Tongue (tissue), 3 donors: ENCODE measurements at places on chromosomes 4 and X. TPM values are rescaled to one million over a fixed set of nuclear protein-coding genes. Genes with fewer than 3 reads are reported as not detected.
A peak's percentile ranks its signal among the peaks of the same experiment; 100 is the strongest.

Gene CCNB3
- total RNA-seq, result 10.9 TPM

Gene CT45A9
- total RNA-seq, result not detected

Gene TMPRSS11B
- 84.9 TPM for total RNA-seq

Gene SLC6A14
- 3.2 TPM for total RNA-seq

Gene CENPI
- 11.2 TPM for total RNA-seq

Gene AADAT
- 7.3 TPM for total RNA-seq

Gene TSPYL2
- 16.2 TPM for total RNA-seq

DNA sequence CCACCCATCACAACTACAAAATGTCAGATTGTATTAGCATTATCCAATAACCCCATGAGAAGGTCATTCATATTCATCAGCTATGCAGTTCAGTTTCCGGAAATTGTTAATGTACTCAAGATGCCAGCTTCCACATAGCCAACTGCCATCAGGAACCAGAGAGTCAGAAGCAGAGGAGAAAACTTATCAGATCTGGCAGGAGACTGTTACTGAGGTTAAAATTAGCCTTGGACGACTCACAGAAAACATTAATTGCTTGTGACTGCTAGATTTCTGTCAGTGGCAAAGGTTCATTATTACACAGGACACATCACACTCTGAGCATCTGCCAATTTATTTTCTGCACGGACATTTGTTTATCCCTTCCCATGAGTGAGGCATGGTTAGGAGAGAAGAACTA is 352.8 kb downstream of the DHRSX start:
- peak; percentile 9 for DNase-seq

GRCh38 chr4:125639182-125639621 is 324.4 kb downstream of the FAT4 start:
- DNase-seq, result peak; percentile 6

DNA sequence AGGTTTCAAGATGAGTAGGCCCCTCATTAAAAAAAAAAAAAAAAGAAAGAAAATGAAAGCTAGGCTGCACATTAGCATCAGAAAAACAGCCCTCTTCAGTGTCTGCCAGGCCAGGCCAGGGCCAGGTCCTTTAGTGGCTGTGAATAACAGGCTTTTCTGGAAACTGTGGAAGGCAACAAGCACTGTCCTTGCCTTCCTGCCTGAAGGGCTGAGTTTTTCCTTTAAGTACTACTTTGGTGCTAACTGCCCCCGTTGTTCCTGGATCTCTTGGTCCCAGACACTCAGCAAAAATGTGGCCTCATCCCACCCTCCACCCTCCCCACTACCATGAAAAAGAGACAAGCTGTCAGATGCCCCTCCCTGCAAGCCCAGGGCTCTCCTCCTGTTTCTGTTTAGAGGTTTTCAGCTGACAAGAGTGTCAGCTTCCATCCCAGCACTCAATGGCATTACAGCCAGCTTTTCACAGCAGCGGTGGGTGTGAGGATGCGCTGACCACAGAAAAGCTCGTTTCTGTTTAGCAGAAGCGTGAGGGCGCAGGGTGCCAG is 174.2 kb downstream of the NHS start:
- peak; percentile 45 for DNase-seq

GRCh38 chrX:17537723-17538243 is 162.8 kb downstream of the NHS start:
- DNase-seq, result no peak

GRCh38 chr4:158496030-158496741 is 25.5 kb upstream of the RXFP1 start:
- DNase-seq, result peak; percentile 12

GRCh38 chrX:129953334-129953648 is 29.1 kb upstream of the BCORL1 start:
- no peak for DNase-seq

- DNase-seq, result no peak
These were observed 20.3 kb downstream of the TEC start for GRCh38 chr4:48249378-48249777.

DNA sequence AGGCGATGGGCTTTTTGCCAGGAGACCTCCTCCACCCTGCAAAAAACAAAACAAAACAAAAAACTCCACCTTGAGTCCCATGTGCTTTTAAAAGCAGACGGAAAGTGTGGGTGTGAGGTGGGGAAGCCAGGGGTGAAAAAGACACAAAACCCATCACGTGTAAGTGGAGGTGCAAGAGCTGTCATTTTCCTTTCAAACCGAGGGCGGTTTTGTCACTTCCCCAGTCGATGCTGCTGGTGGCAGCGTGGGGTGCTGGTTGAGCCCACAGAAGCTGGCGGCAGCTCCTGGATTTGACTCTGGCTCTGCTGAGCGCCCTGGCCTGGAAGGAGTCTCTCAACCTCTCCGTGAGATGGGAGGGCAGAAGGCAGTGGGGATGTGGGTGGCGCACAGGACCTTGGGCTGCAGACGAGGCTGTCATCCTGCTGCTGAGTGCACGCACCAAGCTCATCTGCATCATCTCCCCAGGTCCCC is 110.0 kb downstream of the PSAPL1 start:
- no peak for DNase-seq

- no peak for DNase-seq
These were observed 148.4 kb upstream of the SFRP2 start for GRCh38 chr4:153937289-153937688.

DNA sequence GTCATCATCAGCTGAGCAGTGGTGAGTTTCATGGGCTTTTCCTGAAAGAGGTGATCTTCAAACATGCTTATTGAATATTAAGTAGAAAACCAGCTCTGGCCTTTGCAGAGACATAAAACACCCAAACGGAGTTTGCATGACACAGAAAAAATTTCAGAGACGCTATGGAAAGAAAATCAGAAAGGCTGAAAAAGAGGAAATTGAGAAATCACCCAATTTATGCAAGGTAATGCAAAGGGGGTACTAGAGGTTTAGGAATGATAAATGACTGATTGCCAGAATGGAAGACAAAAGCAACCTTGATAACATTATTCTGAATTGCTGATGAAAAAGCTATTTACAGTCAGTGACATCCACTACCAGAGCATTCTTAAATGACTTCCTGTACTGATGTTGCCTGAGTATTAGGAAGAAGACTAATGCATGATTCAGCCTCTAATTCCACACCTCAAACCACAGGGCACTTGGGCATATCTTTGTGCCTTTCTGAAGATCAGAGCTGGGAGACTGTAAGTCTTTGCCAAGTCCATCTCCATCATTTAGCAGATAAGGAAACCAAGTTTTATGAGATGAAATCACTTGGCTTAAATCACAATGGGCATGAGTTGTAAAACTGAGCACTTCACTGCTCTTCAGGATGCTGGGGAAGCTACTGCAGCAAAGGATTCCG is 565.7 kb downstream of the PPARGC1A start:
- DNase-seq, result no peak

DNA sequence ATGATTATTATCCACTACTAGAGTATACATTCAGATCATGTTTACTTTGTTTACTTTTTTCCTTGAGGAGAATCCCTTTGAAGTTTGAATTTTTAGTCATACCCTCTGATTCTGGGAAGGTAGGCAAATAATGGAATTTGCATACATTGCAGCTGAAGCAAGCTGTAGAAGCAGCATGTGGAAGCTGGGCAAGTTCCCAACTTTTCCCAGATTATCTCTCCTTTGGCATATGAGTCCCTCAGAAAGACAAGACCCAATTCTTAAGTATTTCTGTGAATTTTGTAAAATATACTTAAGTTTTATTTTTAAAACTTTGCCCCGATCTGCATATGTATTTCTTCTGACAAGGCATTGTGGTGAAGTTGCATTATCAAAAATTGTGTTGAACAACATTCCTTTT is 94.9 kb downstream of the CNKSR2 start:
- peak; percentile 3 for DNase-seq

GRCh38 chr4:829761-830600 is 4.1 kb upstream of the CPLX1 start:
- DNase-seq, result no peak

GRCh38 chr4:60175241-60175640 is 1024.9 kb upstream of the ADGRL3 start:
- no peak for DNase-seq

DNA sequence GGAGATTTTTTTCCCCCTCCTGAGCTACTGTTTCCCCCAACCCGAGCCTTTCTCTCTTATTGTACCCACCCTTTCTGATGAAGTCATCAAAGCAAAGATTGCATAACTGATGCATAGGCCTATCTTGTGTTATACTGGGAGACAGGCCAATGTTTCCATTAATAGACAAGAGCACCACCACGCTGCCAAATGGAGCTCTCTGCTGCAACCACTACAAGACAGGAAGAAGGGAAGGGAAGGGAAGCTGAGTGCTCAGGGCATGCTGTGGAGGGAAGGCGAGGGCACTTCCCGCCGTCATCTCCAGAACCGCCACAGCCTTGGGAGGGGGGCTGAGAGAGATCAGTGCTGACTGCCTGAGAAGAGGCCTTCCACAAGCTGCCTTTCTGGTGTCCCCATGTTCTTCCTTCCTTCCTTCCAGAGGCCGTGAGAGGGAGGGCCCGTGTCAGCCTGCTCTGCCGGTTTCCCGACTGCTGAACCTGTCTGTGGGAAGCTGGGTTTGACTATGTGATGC is 75.0 kb downstream of the MGST2 start:
- DNase-seq, result peak; percentile 95
